ENCODE measurements at places on chromosomes 2 and 18.

- DNase-seq: no peak
Measured at GRCh38 chr2:169046440-169047151, 15.5 kb upstream of the ABCB11 start.

- DNase-seq: no peak
Measured at GRCh38 chr2:207423886-207424285, 105.9 kb upstream of the CREB1 start.

- no peak for DNase-seq
Measured at GRCh38 chr2:98455494-98455976, 10.9 kb downstream of the INPP4A start.

- DNase-seq: no peak
Measured at GRCh38 chr2:142472382-142472781, 341.6 kb upstream of the LRP1B start.

GRCh38 chr2:137521653-137522619 lies 442.3 kb upstream of the HNMT start:
- peak; percentile 62 for DNase-seq

DNA sequence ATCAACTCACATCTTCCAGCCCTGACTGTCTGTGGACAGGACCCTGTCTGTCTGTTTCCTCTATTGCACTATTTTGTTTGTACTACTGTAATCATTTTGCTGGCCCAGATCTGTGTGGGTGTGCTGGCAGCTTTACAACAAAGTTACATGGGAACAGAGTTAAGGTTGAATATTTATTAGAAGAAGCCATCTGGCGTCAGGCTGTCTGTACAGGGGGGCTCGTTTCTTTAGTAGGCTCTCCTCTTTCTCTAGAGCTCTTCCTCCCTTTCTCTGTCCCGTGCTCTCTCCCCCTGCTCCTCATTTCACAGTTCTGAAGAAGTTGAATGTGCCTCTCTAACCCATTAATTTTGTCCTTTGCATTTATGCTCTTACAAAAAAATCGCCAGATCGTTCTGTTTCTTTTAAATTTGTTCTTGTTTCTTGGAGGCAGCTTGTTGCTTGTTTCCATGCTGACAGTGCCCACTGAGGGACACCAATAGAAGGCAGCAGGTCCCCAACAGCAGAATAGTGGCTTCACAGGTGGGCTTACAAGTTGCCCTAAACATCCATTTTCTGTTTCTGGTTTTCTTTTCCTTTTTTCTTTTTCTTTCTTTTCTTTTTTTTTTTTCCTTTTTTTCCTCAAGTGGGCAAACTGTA lies 315.2 kb upstream of the ZEB2 start:
- DNase-seq: no peak

- no peak for DNase-seq
Measured at GRCh38 chr2:209086761-209087160, 337.1 kb upstream of the MAP2 start.

- DNase-seq: no peak
Measured at GRCh38 chr2:231189171-231189530, 9.3 kb upstream of the ARMC9 start.

- DNase-seq: no peak
Measured at GRCh38 chr2:217279556-217279955, 419.7 kb upstream of the TNP1 start.

DNA sequence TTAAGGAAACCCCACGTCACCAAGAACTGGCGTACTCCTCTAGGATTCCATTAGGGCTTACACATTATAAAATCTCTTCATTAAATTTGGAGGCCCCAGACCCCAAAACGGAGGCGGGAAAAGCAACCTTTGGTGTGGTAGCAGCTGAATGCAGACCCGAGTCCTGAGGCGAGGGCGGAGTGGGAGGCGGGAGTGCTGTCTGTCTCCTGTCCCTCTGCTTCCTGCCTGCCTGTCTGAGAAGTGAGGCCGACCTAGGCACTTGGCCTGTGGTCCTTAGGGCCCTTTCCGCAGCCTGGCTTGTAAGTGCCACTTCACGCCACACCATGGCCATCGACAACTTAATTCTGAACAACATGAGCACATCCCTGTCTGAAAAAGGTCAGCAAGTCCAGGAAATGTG lies 102.1 kb downstream of the RTN4 start:
- no peak for DNase-seq

DNA sequence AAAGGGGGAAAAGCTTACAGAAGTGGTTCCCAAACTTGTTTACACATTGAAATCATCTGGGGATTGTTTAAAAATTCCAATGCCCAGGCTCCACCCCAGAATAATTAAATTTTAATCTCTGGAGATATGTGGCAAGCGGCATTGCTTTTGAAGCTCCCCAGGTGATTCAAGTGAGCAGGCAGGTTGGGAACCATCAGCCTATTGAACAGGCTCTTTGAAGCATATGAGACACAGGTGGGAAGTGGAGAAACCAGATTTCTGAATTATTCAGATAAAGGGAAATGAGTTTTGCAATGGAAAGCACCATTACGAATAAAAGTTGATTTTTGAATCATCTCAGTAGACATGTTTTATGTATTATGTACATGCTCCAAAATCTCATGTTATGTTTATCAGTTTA lies 57.6 kb upstream of the NOSTRIN start:
- no peak for DNase-seq

DNA sequence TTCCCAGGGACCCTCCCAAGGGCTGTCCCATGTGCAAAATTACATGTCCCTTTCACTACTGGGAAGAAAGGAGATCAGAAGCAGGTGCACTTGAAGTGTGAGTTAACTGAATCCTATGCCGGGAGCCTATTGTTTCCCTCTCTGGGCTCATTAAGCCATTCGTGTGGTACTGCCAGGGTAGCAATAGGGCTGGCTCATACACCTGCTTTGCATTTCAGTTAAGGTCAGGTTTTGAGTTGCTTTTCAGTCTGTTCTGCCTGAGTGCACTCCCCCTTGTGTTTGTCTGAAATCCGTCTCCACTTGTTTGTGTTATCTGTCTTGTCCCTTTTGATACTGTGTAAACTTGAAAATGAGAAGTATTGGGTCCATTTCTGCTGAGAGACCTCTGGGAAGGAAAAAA lies 1232.6 kb upstream of the NRXN1 start:
- DNase-seq: no peak

DNA sequence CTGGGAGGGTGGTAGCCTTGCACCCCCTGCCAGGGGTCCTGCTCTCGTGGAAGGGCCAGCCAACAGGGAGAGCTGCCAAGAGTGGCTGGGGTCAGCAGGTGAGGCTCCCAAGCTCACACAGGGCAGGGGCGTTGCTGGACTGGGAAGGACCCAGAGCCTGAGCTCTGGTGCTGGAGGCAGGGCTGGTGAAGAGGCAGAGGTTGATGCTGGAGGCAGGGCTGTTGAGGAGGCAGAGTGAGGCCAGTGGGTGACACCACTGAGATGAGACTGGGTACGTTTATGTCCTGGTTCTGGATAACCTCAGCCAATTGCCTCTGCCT lies 7.0 kb downstream of the ADRA2B start:
- DNase-seq: no peak

DNA sequence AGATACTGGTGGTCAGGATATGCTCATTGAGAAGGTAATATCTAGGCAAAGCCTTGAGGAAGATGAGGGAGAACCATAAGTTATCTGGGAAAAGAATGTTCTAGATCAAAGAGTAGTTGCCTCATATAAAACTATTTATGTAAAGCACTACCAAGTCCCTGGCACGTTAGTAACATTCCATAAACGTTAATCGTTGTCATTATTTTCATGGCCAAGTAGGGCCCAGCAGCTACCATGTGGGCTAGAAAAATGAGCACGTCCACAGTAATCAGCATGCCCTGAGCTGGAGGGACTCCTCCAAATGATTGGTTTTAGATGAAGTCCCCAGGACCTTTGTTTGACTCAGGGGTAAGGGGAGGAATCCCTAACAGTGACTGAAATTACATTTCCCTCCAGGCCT lies 32.7 kb upstream of the AFTPH start:
- no peak for DNase-seq

- no peak for DNase-seq
Measured at GRCh38 chr18:78807668-78808067, 171.9 kb upstream of the SALL3 start.

DNA sequence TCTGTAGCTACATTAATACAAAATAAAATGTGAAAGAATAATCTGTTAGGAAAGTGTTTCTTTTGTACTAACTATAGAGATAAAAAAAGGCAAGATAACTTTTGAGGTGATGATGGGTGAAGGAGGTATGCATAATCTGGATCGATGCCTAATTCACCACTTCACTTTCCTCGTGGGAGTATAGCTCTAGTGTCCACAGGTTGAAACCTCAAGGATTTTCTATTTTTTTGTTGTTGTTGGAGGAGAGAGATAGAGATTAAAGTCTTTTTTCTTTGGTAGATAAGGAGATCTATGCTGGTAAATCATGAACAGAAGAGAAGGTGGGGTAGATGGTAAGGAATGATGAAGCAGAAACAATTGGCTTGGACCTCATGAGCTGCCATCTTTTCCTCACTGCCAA lies 635.3 kb upstream of the ZEB2 start:
- no peak for DNase-seq

All from DMS79 (cell line).